NCI-H1417 treated with DMSO at 0.1 percent for 48 hours (cell line): ENCODE measurements at places on chromosomes 3 and 15.

DNA sequence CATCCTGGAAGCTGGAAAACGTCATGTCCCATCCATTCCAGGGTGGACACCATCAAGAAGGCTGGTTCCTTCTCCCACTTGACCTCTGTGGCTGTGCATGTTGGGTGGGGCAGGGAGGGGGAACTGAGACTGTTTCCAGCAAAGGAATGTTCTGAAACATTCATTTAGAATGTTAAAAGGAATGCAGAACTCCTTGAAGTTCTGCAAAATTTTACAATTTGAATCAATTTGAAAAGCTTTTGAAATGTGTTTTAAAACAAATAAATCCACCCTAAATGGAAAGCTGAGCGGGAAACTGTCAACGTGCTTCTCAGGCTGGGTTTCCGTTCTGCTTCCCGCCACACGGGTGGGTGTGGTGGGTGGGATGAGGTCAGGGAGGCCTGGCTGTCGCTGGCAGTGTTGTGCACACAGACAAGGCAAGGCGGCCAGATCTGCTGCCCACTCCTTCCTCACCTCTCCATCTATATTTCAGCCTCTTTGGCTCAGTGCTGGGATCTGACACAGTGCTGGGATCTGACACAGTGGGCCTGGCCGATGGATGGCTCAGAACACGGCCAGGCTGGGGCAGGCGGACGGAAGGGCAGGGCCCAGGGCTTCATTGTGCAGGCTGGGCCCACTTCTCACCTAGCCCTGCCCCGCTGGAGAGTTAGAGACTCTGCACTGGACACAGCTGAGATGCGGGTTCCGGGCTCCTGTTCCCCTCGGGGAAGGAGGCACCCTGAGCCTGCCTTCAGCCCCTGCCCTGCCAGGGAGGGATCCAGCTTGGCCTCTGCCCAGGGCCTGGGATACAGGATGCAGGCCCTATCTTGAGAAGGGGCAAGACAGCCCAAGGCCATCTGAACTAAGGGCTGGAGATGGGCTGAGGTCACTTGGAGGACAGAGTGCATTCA lies 110.4 kb downstream of the TMEM266 start:
- no peak for DNase-seq

DNA sequence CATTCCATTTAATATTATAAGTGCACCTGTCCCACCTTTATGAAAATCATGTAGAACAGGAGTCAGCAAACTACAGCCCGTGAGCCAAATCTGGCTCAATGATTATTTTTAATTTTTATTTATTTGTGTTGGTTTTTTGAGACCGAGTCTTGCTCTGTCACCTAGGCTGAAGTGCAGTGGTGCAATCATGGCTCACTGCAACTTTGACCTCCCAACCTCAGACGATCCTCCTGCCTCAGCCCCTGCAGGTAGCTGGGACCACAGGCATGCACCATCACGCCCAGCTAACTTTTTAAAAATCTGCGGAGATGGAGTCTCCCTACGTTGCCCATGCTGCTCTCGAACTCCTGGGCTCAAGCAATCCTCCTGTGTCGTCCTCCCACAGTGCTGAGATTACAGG lies 42.0 kb downstream of the MYO1E start:
- DNase-seq: no peak

GRCh38 chr3:124976383-124976782 lies 41.8 kb upstream of the MUC13 start:
- no peak for DNase-seq

GRCh38 chr3:12813967-12814366 lies 17.5 kb downstream of the CAND2 start:
- no peak for DNase-seq

DNA sequence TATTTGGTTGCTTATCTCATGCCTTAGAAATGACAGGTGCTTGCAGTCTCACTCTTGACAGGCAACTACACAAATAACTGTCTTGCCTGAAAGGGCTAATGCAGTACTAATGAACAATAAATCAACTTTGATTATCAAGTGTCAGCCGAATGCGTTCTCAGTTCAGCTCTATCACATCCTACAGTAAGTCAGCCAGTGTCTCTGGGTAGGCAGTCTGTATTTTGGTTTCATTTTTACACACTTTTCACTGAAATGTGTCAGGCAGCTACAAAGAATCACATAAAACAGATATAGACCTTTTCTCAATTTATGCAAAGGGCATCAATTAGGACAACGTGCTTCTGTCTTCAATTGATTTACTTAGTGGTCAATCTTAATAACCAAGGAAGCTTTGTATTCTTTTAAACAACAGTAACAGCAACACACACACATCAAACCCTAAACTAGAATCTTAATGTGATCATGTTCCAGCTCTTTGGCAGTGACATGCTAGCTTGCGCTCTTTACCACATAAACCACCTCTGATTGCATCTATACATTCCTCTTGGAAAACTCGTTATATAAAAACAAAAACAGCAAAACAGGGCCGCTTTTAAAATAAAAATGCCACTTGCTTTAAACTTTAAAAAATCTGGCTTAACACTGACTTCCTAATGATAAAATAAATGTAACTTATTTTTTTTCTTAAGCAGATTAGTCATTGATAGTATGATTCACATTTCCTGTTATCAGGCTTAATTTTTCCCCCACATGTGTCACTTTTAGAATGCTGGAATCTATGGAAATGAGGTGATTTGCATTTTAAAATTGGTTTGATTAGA lies 520.4 kb downstream of the FOXP1 start:
- peak; percentile 75 for DNase-seq
